Cardiac septum (tissue), 1 donor: ENCODE measurements at places on chromosomes 7 and 10. TPM values are rescaled to one million over a fixed set of nuclear protein-coding genes. Genes with fewer than 3 reads are reported as not detected.

The IL2RA gene
- total RNA-seq, result 0.73 TPM

The HOXA4 gene
- 1.1 TPM for total RNA-seq

The LAMB4 gene
- total RNA-seq, result 0.05 TPM

The ZNF282 gene
- total RNA-seq, result 12.6 TPM
